HFFc6 (cell line): ENCODE measurements at places on chromosomes 1 and 21.
A peak's percentile ranks its signal among the peaks of the same experiment; 100 is the strongest.

DNA sequence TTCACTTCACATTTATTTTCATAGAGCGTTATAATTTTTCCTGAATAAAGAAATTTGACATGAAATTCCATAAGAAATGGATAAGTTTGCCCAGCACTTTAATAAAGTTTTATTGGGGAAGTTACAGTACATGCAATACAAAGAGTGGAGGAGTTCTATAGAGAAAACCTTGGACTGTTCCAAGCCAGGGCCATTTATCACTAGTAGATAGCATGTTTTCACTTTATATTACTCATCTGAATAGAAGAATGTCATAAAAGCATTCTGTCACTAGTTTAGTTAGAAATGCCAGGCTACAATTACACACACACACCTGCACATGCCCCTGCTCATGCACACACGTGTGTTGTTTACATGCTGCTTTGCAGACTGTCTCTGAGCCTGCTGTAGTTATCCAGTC, 123.3 kb downstream of the NEK7 start:
- no peak for DNase-seq

DNA sequence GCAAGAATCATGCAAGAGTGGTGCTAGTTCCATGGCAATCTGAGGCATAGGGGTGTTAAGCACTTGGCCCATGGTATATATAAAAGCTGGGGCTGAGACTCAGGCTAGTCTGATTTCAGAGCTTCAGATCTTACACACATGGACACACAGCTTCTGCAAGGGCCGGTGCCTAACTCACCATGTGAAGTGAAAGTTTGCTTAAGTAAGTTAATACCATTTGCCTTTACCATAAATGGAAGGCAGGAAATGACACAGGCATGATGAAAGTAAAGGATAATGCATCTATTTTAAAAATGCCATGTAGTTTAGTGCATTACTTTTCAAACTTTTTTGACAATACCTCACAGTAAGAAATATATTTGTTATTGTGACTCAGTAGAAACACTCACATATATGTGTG, 122.6 kb downstream of the KCNJ6 start:
- peak; percentile 19 for DNase-seq

GRCh38 chr21:18951271-18952038, 547.9 kb upstream of the TMPRSS15 start:
- no peak for DNase-seq

GRCh38 chr1:170696591-170697290, 32.8 kb downstream of the PRRX1 start:
- no peak for DNase-seq

DNA sequence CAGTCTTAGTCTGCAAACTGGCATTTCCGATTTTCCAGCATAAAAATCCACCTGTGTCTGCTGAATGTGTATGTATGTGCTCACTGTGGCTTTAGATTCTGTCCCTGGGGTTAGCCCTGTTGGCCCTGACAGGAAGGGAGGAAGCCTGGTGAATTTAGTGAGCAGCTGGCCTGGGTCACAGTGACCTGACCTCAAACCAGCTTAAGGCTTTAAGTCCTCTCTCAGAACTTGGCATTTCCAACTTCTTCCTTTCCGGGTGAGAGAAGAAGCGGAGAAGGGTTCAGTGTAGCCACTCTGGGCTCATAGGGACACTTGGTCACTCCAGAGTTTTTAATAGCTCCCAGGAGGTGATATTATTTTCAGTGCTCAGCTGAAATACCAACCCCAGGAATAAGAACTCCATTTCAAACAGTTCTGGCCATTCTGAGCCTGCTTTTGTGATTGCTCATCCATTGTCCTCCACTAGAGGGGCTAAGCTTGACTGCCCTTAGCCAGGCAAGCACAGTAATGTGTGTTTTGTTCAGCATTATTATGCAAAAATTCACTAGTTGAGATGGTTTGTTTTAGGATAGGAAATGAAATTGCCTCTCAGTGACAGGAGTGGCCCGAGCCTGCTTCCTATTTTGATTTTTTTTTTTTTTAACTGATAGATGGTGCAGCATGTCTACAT, 2.5 kb upstream of the OLFML3 start:
- DNase-seq = peak; percentile 50

DNA sequence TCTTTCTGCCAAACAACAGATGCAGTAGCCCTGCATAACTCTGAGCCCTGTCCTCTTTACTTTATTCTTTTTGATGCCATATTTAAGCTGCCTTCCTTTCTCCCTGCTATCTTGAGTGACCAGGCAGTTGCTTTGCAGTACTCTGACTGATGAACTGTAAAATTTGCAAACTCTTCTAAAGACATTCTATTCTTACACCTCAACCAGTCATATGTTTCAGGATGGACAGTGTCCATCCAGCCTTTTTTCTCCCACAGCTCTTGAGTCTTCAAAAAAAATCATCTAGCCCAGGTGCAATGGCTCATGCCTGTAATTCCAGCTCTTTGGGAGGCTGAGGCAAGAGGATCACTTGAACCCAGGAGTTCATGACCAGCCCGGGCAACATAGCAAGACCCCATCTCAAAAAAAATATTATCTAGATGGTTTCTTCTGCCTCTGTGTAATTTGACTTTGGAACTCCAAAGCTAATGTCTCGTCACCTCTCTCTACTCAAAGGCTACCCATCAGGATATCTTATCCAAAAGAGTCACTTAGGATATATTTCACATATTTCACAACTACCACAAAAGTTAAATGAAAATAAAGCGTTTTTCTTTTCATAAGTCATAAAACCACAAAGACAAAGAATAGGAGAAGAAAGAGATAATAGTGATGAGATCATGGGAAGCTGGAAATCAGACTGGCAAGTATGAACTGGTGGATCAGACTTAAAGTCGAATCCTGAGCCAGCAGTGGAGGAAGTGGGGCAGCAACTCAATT, 54.6 kb upstream of the IPO9 start:
- peak; percentile 69 for DNase-seq
